ENCODE measurements at places on chromosomes 7 and 10. TPM values are rescaled to one million over a fixed set of nuclear protein-coding genes. Genes with fewer than 3 reads are reported as not detected.
A peak's percentile ranks its signal among the peaks of the same experiment; 100 is the strongest.

GRCh38 chr7:108358553-108358952 lies 97.7 kb downstream of the NRCAM start:
- DNase-seq = peak; percentile 66

The MLXIPL gene
- 0.53 TPM for total RNA-seq

DNA sequence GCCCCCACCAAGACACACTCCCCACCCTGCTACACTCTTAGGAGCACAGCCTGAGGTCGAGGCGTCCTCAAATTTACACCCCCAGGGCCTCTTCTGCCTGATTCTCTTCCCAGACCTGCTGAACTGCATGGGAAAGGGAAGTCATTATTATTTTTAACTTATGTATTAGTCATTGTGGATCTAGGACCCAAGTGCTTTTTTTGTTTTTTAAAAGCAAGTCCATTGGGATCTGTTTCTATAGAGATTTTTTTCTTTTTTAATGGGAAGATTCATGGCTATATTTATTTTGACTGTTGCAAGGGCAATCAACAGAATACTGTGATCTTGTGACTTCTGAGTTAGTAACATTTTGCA lies 203.8 kb downstream of the ZMYND11 start:
- DNase-seq = no peak

DNA sequence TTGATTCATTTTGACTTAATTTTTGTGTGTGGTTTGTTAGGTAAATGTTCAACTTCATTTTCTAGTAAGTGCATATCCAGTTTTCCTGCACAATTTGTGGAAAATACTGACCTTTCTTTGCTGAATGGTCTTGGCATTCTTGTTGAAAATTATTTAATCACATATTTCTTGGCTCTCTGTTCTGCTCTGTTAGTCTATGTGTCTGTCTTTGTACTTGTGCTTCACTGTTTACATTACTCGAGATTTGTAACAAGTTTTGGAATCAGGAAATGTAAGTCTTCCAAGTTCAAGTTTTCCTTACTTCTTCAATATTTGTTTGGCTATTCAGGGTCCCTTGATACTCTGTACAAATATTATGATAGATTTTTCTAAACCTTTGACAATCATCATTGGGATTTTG lies 838.2 kb upstream of the POM121L12 start:
- no peak for DNase-seq
